SIG-M5 (cell line): ENCODE measurements at places on chromosomes 7 and 10.

DNA sequence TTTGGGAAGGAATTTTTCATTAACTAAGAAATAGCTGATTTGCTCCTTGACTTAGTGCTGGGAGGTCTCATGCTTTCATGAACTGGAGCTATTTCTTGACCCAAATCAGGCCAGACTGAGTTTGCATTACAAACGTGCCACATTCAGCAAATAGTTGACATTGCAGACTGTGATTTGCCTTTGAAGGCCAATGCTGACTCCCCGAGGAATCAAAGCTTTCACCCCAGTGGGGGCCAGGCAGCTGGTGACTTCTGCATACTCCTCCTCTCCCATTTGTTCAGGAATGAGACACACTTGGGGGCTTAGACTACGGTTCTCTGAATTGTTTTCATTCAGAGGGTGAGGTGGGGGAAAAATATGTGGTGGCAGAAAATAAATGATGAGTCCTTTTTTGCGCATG is 111.0 kb upstream of the JAZF1 start:
- no peak for DNase-seq

- DNase-seq: no peak
Observed at GRCh38 chr7:73437621-73438416, 4.2 kb downstream of the FZD9 start.

DNA sequence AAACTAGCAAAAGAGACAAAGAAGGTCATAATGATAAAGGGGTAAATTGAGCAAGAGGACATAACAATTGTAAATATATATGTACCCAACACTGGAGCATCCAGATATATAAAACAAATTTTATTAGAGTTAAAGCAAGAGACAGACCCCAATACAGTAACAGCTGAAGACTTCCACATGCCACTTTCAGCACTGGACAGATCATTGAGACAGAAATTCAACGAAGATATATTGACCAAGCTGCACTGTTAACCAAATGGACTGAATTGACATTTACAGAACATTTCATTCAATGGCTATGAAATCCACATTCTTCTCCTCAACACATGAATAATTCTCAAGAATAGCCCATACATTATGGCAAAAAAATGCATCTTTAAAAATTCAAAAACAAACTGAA is 378.2 kb downstream of the PTPRN2 start:
- DNase-seq: no peak

DNA sequence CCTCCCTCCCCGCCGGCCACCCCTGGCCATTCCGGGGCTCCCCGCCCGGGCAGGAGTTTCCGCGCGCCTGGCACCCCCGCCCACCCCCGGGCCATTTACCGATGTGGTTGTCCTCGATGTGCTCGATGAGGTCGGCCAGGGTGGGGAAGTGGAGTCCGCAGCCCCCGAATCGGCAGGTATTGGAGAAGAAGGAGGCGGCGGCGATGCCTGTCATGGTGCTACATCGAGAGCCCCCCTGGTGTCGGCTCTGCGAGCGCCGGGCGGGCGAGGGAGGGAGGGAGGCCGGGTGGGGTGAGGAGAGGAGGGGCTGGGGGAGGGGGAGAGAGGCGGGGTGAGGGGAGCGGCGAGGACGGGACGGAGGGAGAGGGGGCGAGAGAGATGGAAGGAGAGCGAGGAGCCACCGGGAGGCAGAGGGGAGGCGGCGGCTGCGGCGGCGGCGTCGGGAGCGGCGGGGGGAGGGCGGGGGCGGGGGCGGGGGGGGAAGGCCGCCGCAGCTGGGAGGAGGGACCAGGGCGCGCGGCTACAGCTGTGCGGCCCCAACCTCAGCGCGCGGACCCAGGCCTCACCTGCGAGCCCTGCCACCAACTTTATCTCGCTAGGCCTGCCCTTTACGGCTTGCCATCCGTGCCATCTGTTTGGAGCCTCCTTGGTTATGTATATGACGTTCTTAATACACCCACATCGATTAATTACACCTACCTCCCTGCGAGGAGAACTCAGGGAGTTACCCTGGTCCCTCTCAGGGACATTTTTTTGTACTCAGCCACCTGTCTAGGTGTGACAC is at the start of gene JAZF1:
JAZF1 (minus strand) TSS at position 432 of the 784 bp plus-strand sequence.
- no peak for DNase-seq

GRCh38 chr7:105587909-105588635 is 6.8 kb upstream of the EFCAB10 start:
- DNase-seq: no peak

DNA sequence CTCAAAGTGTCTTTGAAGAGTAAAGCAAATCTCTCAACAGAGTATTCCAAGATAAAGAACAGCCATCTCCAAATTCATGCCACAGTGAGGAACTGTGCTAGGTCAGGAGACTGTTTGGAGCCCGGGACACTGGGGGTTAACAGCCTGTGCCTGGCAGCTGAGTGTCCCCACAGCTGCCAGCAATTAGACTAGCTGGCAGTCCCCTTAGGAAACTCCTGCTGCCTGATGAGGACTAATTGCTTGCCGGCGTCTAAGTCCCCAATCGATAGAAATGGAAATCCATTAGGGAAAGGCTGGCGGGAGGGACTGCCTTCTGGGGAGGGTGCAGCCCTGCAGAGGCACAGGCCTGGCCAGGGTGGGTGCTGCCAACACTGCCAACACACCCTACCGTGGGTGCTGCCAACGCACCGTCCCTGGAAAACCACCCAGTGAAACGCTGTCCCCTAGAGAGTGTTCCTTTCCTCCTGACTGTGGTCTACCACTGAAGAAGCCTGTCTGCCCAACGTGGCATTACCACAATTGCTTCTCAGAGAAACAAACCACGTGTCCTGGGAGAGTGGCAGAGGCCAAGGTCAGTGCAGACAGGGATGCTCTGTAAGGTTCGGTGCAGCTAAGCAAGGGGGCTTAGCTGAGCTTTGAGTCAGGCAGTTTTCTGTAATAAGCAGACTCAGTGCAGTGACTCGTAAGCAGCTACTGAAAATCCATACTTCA is 60.8 kb downstream of the XRCC2 start:
- DNase-seq: no peak

GRCh38 chr10:132574783-132575319 is 37.3 kb downstream of the INPP5A start:
- DNase-seq: no peak

GRCh38 chr7:132742189-132742612 is 165.9 kb upstream of the PLXNA4 start:
- no peak for DNase-seq

- no peak for DNase-seq
Observed at GRCh38 chr7:15556339-15557105, 5.3 kb downstream of the AGMO start.

DNA sequence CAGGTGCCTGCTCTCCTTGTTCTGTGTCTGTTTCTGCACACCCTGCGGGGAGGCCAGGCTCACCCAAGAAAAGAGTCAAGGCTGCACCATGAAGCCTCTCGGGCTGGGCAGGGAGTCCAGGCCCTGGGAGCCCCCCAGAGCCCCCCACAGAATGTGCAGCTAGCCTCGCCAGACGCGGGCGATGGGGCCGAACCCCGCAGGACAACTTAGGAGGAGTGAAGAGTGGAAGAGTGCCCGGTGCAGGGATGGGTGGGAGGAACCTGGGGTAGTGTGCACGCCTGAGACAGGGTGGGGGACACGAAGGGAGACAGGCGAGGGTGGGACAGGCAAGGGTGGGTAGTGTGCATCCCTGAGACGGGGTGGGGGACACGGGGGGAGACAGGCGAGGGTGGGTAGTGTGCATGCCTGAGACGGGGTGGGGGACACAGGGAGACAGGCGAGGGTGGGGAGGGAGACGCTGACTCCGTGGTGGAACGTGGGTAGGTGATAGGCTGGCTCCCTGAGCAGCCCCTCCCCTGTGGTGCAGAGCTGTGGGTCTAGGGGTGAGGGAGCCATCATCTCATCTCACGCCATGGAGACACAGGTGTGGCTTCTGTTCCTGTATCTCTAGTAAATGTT is 615.4 kb downstream of the DNAJB6 start:
- no peak for DNase-seq

GRCh38 chr10:50592961-50593418 is 30.8 kb downstream of the SGMS1 start:
- DNase-seq: no peak

DNA sequence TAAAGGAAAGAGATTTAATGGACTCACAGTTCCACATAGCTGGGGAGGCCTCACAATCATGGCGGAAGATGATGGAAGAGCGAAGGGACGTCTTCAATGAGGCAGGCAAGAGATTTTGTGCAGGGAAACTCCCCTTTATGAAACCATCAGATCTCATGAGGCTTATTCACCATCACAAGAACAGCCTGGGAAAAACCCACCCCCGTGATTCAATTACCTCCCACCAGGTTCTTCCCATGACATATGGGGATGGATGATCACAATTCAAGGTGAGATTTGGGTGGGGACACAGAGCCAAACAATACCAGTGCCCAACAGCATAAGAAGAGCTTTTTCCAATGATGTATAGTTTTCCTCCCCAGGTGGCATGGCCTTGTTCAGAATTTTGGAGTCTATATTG is 11.2 kb upstream of the C7orf33 start:
- no peak for DNase-seq

GRCh38 chr7:44537442-44537841 is 3.7 kb downstream of the NPC1L1 start:
- no peak for DNase-seq

DNA sequence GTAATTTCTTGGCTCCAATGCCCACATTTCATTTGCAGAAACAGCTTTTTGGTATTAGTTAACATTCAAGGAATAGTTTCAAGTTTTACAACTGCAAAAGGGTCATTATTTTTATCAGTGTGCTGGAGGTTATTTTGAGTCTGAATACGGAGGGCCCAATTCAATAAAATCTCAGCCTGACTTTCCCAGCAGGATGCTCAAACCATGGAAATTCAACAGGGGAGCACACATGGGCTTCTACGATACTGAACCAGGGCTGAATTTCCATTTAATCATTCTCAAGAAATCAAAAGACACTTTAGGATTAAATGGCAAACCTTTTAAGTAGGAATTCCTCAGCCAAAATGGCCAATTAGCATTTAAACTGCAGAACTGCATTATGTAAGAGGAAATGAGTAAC is 700.9 kb upstream of the ANKRD30A start:
- DNase-seq: no peak

DNA sequence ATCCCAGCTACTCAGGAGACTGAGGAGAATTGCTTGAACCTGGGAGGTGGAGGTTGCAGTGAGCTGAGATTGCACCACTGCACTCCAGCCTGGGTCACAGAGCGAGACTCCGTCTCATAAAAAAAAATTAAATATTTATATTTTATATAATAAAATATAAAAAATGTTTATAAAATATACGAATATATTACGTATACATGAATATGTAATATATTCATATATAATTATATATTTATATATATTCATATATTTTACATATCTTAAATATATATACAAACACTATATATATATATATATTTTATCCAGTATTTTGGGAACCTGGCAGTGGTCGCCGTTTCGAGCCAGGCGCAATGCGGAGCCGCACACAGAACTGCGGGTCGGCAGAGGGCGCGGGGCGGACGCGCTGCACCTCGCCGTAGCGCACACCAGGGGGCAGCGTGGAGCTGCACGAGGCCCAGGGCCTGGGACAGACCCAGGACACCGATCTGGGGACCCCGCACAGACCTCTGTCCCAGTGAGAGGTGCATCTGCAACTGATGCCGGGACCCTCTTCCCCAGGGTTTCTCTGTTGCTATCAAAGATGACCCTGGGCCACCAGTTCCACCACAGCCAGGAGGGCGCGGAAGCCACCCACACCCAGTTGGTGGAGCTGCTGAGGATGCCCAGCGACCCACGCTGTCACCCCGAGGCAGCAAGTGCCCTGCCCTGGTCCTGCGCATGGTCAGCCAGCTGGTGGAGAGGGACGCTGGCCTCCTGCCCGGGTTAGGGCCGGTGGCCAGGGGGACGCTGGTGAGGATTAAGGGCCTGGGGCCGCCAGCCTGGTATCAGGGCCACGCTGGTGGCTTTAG is 22.7 kb downstream of the AP5Z1 start:
- no peak for DNase-seq

DNA sequence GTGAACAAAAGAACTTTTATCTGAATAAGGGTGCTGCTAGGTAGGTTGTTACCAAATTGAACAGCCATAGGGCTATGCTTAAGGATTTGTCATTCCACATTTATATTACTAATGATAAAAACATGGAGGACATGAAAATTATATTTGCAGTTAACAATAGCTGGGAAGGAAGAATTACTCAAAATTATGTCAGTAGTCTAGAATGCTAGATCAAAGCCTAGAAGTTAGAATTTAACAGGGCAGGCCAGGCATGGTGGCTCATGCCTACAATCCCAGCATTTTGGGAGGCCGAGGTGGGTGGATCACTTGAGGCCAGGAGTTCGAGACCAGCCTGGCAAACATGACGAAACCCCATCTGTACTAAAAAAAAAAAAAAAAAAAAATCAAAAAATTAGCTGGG is 9.4 kb downstream of the STK17A start:
- no peak for DNase-seq

GRCh38 chr10:125064681-125065492 is 95.5 kb downstream of the CTBP2 start:
- DNase-seq: peak; percentile 68

DNA sequence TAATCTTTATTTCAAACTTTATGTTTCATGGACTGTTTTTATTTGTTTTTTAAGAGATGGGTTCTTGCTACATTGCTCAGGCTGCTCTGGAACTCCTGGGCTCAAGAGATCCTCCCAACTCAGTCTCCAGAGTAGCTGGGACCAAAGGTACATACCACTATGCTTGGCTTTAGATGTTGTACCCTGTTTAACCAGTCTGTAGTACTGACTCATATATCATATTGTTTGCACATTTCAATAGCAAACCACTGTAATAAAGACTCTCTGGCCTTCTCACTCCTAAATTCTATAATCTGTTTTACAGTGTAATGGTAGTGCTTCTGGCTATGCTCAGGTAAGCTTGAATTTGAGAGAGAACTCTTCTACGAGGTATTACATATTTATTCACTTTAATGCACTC is 413.6 kb upstream of the PCDH15 start:
- DNase-seq: no peak

- DNase-seq: no peak
Observed at GRCh38 chr10:89582022-89582421, 46.6 kb upstream of the SLC16A12 start.

- DNase-seq: no peak
Observed at GRCh38 chr10:27345455-27345920, 104.9 kb upstream of the ACBD5 start.

- no peak for DNase-seq
Observed at GRCh38 chr7:151827620-151828019, 49.3 kb downstream of the PRKAG2 start.

DNA sequence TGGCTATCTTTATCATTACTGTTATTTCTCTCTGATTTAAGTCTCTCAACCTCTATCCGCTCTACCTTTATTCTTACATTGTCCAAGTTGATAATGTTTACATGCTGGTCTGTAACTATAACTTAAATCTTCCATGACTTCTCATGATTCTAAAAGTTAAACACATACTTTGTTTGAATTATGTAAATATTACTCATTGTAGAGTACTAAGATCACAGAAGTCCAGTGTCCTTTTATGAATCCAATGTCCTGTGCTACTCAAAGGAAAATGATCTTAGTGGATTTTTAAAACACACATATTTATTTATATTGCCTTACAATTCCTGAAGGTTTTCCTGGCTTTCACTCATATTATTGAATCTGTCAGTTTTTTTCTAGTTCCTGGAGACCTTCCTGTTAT is 70.9 kb downstream of the BBS9 start:
- no peak for DNase-seq
